ENCODE measurements at places on chromosomes 12 and 14. TPM values are rescaled to one million over a fixed set of nuclear protein-coding genes. Genes with fewer than 3 reads are reported as not detected.

BEGAIN gene
- 0.70 TPM for total RNA-seq

NRXN3 gene
- total RNA-seq = 0.20 TPM

HOXC9 gene
- total RNA-seq = not detected

- DNase-seq = peak; percentile 16
These were observed 56.7 kb upstream of the AEBP2 start for GRCh38 chr12:19382563-19382962.

DNA sequence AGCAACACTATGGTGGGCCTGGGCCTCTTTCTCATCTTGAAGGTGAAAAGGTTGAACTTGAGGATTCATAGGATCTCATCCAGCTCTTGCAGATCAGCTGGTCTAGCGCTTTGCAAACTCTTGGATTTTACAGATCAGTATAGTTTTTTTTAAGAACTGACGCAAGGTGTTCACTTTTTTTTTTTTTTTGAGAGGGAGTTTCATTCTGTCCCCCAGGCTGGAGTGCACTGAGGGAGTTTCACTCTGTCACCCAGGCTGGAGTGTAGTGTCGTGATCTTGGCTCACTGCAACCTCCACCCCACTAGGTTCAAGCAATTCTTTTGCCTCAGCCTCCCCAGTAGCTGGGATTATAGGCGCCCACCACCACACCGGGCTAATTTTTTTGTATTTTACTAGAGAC is 20.4 kb upstream of the LGMN start:
- DNase-seq = no peak

DNA sequence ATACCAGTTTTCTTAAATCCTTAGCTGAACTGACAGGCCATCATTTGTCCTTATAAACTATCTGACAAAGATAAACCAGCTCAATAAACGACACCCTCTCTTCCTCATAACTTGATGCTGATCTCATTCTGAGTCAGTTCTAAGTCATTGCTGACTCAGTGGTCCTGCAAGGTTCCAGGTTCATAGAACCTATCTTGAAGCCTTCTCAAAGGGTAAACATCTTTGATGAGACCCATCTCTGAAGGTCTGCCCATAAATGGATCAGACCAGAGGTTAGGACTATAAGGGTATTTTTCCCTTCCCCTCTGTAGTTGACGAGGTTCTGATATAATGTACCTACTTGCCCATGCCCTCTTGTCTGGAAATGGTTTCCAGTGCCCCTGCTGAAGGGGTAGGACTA is 11.9 kb downstream of the NAA25 start:
- no peak for DNase-seq
